ENCODE measurements at places on chromosomes 16 and 17.

DNA sequence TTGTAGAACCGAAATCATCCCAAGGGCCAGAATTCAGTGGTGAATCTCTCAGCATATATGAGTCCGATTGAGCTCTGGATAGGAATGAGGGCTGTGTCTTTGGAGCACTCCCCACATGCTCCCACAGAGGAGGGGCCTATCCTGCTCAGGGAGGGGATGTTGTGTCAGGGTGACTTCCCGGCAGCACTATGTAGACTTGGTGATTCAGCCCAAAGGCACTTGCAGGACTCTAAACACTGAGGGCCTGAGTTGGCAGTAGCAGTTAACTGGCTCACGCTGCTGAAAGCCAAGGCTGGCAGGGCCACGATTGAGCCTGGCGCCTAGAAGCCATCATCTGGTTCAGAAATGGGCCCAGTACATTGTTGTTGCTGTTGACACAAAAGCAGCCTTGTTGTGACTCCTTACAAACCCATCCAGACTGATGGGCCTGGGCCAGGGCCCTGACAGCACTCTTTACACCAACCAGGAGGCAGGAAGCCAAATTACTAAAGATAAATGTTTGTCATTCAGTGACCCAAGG lies 31.9 kb downstream of the NMT1 start:
- no peak for DNase-seq

GRCh38 chr17:65191811-65192740 lies 54.9 kb downstream of the RGS9 start:
- no peak for DNase-seq

GRCh38 chr16:81511371-81511770 lies 66.8 kb downstream of the CMIP start:
- no peak for DNase-seq

GRCh38 chr16:21033704-21034103 lies 116.9 kb downstream of the DNAH3 start:
- no peak for DNase-seq

DNA sequence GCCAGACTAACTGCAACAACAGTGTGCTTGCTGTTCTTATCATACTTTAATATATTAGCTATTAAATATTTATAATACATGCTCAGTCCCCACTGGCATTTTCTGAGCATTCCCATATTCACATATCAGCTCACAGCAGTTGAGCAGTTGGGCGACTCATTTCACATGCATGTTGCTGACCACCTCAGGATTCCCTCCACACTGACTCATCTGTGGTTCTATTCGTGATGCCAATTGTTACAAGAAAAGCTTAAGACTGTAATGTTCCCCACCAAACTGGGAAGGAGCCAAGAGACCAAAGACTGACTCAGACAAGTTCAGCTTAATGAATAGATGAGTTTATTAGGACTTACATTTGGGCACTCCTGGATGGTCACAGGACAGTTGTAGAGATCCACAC lies 100.3 kb upstream of the KIF2B start:
- DNase-seq, result no peak

All from CD4-positive, alpha-beta T cell treated with Interleukin-15 for 1 hour (primary cell).